ENCODE measurements at places on chromosomes 5 and 9.

GRCh38 chr5:151935135-151935695, 10.6 kb upstream of the GLRA1 start:
- DNase-seq, result no peak

- no peak for DNase-seq
Observed at GRCh38 chr9:18771011-18771410, 262.0 kb downstream of the SAXO1 start.

DNA sequence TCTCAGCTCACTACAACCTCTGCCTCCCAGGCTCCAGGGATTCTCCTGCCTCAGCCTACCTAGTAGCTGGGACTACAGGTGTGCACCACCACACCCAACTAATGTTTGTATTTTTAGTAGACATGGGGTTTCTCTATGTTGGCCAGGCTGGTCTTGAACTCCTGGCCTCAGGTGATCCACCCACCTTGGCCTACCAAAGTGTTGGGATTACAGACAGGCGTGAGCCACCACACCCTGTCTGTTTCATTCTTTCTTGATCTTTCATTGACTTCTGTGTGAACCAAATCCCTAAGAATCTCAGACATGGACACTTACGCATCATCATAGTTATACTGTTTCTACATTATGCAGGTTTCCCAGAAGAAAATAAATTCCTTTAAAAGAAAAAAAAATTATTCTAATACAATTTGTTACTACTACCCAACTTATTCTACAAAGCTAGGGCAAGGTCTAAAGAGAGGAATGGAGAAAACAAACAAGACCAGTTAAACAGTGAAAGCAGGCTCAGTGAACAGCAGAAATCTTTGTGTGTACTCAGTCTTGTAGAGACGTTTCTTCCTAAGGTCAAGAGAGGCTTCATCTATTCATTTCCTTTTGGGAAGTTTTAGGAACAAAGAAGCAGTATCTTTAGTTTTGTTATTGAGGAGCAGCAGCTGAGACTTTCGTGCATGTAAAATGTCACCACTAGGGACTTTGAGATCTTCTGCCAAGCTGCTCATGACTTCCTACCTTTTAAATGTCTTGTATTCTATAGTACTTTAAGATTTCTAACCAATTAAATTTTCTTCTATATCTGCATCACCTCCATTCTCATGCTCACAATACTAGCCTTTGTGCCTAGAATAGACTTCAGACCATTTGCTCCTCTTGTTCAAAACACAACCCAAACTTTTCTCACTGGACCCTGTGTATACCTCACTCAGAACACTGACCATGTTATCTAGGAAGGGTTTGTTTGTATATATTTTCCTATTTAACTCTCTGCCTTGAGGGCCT, 5.6 kb upstream of the HMGCR start:
- DNase-seq, result no peak

DNA sequence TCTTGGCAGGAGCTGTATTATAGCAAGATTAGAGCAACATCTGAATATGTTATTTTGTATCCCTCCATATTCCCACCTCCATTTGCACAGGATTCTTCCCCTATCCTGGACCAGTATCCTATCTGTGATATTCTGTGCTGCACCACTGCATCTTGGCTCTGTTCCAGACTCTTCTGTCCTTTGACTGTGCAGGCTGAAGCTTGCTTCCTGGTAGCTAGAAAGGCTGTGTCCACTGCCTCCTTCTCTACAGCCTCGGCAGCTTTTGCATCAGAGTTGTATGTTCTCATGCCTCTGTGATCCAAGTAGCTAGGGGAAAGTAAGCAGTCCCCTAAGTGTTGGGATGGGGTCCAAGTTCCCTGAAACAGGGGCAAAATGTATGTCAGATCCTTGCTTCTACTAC, 104.1 kb downstream of the GAS1 start:
- no peak for DNase-seq

DNA sequence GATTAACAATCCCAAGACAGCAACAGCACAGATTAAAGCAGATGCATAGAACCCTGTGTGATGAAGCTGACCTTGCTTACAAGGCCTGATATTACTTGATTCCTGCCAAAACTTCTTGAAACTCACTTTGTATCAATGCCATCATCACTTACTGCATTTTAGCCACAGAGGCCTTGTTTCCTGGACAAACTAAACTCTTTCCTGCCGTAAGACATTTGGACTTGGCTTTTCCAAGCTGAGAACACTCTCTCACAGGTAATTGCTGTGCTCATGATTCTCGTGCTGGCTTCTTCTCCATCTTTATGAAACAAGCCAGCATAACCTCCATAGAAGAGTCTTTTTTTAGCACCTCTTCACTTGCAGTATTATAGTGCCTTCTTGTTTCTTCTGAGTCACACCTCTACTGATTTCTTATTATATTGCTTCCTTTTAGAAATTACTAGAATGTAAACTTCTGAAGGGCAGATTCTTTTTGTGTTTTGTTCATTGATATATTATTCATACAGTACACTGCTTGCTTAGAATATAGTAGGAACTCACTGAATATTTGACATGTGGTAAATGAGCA, 456.5 kb upstream of the ZNF608 start:
- no peak for DNase-seq

- DNase-seq, result no peak
Observed at GRCh38 chr9:21507483-21507790, 25.3 kb upstream of the IFNE start.

GRCh38 chr5:165502893-165503691, 1997.7 kb downstream of the MAT2B start:
- no peak for DNase-seq

GRCh38 chr5:152813526-152813925, 408.4 kb upstream of the NMUR2 start:
- DNase-seq, result no peak

Measured in H1 (cell line).